ENCODE measurements at places on chromosomes 2 and 18. TPM values are rescaled to one million over a fixed set of nuclear protein-coding genes. Genes with fewer than 3 reads are reported as not detected.

The PAX8 gene
- polyA plus RNA-seq, result 0.97 TPM

DNA sequence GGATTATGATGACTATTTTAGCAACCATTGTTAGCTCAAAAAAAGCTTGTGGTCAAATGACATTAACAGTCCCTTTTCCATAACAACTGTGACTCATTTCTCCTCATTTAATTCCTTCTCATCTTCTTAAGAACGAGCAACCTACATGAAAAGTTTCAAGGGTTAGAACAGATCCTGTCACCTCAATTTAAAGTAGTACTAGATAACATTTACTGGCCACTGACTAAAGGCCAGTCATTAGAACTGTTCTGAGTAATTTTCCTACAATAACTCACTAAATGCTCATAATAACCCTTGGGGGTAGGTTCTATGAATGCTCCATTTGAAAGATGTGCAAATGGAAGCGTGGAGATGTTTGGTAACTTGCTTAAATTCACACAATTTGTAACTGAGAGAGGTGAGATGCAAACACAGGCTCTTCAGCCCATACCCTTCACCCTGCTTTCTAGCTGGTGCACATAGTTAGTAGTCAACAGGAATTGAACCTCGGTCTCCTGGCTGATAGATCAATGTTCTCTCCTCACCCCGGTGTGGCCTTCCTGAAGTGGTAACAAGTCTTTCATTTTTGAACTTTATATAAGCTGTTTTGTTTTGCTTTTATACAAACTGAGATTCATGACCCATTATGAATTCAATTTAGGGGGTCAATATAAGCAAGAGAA lies 212.5 kb downstream of the SETBP1 start:
- DNase-seq, result no peak

GRCh38 chr2:179340678-179341077 lies 76.0 kb upstream of the SESTD1 start:
- no peak for DNase-seq

DNA sequence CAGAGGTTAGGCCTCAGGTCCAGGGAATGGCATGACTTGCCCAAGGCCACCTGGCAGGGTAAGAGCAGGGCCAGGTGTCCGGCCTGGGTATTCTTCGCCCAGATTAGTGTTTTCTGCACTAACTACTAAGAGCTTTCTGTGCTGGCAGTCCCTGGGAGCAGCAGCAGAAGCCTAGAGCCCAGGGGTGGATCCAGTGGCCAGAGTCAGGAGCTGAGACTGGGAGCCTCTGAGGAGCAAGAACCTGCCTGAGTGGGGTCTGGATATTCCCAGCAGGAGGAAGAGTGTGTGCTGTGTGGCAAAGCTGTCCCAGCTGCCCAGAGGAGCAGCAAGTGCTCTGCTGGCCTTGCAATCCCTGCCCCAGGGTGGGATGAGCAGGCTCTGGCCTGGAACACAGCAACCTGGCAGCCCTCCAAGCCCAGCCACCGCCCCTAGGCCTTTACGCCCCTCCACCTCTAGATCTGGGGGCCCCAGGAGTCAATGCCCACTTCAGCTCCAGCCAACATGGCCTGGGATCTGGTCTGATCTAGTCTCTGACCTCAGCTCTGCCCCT lies 30.7 kb upstream of the GPAT2 start:
- no peak for DNase-seq

DNA sequence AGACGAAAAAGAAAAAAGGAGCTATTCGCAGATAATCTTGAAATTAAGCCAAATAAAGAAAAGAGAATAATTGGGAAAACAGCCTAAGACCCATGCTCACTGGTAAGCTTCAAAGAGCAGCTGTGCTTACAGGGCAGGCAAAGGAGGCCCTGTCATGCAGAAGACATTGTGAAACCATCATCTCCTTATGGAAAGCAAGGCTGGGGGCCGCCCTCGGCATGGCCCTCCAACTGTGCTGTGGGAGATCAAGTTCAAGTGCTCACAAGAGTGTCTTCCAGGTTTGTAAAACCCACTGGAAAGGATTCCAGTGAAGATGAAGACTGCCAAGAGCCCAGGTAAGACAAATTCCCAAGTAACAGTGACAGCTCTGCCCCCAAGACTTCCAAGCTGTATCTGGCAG lies 32.2 kb downstream of the ACVR1 start:
- no peak for DNase-seq

- DNase-seq, result no peak
Measured at GRCh38 chr2:234590076-234590475, 93.2 kb upstream of the ARL4C start.
